ENCODE measurements at places on chromosomes 4 and X.

DNA sequence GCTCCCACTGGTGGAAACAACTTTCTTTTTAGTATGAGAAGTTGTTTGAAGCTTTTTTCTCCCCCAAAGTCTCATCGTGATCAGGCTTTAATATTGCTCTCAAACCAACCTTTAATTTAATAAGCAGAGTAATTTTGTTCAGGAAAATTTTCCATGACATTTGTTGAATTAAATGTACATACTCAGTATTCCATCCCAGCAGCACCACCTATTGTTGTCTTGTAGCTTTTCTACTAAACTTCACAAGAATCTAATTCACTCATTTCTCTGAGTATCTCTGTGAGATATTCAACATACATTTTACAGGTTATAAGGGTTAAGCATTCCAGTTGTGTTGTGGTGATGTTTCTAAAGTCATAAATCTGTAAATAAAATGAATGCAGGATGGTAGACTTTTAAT is 218.3 kb upstream of the HAND2 start:
- no peaks in the 10 kb centered on the region for H3K27me3 ChIP-seq
- H3K36me3 ChIP-seq: no peaks in the 10 kb centered on the region
- no peak overlapping the region for H3K4me3 ChIP-seq
- H3K4me1 ChIP-seq: no peaks in the 10 kb centered on the region
- DNase-seq: no peak

GRCh38 chr4:8683462-8683861 is 90.9 kb downstream of the CPZ start:
- no peak for DNase-seq
- H3K27me3 ChIP-seq: no peaks in the 10 kb centered on the region
- no peak overlapping the region for H3K4me3 ChIP-seq

DNA sequence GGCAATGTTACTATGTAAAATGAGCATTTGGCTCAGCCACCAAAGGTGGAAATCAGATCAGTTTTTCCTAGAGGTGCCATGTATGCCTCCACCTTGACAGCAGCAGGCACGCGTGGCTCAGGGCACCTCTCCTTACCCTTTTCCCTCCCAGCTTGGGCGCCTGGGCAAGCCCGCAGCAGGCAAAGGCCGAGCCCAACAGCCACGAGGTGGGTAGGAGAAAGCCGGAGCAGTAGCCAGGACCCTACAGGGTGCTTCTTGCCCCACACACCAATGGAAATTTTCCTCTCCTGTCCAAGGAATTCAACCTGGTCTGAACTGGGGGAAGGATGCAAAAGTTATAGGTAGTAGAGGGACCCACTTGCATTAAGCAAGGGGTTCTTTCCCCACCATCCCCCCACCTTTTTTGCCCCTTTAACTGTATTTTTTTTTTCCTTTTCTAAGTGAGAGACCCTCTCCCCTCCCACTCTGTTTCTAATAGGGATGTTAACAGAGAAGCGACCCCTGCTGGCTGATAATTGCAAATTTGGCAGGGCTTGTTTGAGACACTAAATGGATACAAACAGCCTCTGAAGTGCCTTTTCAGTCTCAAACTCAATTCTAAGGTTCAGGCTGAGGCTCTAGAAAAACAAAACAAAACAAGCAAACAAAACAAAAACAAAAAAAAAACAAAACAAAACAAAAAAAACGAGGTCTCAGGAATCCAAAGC is 895.1 kb downstream of the PCDH18 start:
- H3K27me3 ChIP-seq: no peaks in the 10 kb centered on the region
- no peaks in the 10 kb centered on the region for H3K36me3 ChIP-seq

DNA sequence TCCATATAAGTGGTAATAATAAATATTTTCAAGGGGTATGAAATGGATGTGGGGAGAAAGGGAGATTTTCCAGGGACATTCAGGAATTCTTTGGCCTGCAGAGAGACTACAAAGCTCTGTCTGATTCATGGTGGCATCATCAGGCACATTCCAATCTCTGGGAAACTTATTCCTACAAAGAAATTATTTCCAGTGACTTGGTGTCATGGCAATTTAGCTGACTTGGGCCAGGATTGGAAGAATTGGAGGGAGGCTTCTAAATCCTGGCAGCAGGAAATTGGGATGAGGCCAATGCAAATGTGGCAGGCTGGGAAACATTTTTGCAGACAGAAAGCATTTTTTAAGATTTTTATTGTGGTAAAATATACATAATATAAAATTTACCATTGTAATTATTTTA is 204.6 kb downstream of the RTL9 start:
- H3K4me3 ChIP-seq: no peak overlapping the region
- H3K27ac ChIP-seq: no peak overlapping the region
- peaks cover 19% of the 10 kb centered on the region for H3K36me3 ChIP-seq
- no peaks in the 10 kb centered on the region for H3K27me3 ChIP-seq

DNA sequence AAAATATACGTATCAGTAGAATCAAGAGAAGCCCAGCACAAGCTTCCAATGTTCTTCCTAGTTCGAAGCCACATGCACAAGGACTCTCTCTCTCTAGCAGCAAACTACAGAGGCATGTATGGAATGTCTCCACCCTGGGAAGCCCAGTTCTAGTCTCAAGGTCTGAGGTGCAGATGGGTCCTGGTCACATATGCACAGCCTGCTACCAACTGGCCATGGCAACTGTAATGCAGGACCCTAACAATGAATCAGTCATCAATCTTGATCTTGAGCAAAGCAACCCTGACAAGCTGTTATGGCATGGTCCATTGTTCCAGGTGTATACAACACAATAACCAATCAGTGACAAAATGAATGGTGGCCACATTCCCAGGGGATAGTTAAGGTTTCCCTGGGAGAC is 55.8 kb downstream of the MBNL3 start:
- no peak overlapping the region for H3K4me3 ChIP-seq
- no peaks in the 10 kb centered on the region for H3K27me3 ChIP-seq
- H3K4me1 ChIP-seq: peaks cover 4% of the 10 kb centered on the region
- H3K27ac ChIP-seq: no peak overlapping the region
- peak; percentile 38 for DNase-seq
- H3K36me3 ChIP-seq: no peaks in the 10 kb centered on the region

GRCh38 chr4:138217567-138217966 is 24.6 kb downstream of the SLC7A11 start:
- peaks cover 7% of the 10 kb centered on the region for H3K4me1 ChIP-seq
- no peak overlapping the region for H3K27ac ChIP-seq
- H3K36me3 ChIP-seq: peaks cover 19% of the 10 kb centered on the region
- H3K27me3 ChIP-seq: no peaks in the 10 kb centered on the region

- no peak overlapping the region for H3K4me3 ChIP-seq
- H3K27me3 ChIP-seq: no peaks in the 10 kb centered on the region
- no peak for DNase-seq
- H3K4me1 ChIP-seq: no peaks in the 10 kb centered on the region
- peaks cover 3% of the 10 kb centered on the region for H3K36me3 ChIP-seq
These were observed 506.4 kb upstream of the PABPC4L start for GRCh38 chr4:134708026-134708425.

DNA sequence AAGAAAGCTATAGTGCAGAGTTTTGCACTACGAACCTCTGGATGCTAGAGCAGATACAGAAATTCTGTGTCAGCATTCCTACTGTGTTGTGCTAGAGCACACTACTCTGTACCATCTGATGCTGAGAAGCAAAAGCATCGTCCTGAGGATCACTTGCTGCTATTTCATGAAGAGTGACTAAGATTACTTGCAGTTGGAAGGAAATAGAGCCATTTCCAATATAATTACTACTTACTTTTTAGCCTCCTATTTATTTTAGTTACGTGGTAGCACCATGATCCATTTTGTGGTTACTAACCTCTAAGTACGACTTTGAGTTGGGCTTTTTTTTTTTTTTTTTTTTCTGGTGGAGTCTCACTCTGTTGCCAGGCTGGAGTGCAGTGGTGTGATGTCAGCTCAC is 226.7 kb downstream of the PALLD start:
- no peak for DNase-seq
- H3K4me3 ChIP-seq: no peak overlapping the region
- peaks cover 6% of the 10 kb centered on the region for H3K36me3 ChIP-seq
- H3K27me3 ChIP-seq: no peaks in the 10 kb centered on the region
- H3K4me1 ChIP-seq: peaks cover 2% of the 10 kb centered on the region

- peaks cover 17% of the 10 kb centered on the region for H3K36me3 ChIP-seq
- no peaks in the 10 kb centered on the region for H3K4me1 ChIP-seq
- H3K4me3 ChIP-seq: no peak overlapping the region
- DNase-seq: no peak
- no peaks in the 10 kb centered on the region for H3K27me3 ChIP-seq
- H3K27ac ChIP-seq: no peak overlapping the region
These were observed 65.6 kb downstream of the RAB40A start for GRCh38 chrX:103453655-103454054.

DNA sequence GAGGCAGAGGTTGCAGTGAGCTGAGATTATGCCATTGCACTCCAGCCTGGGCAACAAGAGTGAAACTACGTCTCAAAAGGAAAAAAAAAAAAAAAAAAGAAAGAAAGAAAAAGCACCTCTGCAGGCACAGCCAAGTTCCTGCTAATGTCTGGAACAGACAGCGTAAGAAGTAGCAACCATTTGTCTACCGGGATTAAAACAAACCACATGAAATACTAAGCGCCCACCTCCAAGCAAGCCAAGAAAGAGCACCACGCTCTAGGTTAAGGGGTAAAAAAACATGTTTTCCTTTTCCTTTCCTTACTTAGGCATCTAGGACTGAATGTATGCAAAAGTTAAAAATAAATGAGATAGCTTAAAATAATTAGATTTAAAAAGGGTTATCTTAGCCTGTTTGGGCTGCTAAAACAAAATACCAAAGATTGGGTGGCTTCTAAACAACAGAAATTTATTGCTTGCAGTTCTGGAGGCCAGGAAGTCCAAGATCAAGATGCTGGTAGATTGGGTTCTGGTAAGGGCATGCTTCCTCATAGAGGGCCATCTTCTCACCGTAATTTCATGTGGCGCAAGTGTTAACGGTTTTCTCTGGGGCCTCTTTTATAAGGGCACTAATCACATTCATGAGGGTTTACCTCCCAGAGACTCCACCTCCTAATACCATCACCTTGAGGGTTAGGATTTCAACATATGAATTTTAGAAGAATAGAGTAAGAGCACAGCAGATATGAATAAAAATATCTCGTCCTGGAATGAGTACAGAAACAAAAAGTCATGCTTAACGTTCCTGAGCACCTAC is 12.3 kb downstream of the GPC4 start:
- H3K4me1 ChIP-seq: 0 out of 2 replicates have a peak, but pooled peaks cover 5% of the 10 kb centered on the region
- H3K36me3 ChIP-seq: peaks cover 55% of the 10 kb centered on the region
- H3K4me3 ChIP-seq: no peak overlapping the region

DNA sequence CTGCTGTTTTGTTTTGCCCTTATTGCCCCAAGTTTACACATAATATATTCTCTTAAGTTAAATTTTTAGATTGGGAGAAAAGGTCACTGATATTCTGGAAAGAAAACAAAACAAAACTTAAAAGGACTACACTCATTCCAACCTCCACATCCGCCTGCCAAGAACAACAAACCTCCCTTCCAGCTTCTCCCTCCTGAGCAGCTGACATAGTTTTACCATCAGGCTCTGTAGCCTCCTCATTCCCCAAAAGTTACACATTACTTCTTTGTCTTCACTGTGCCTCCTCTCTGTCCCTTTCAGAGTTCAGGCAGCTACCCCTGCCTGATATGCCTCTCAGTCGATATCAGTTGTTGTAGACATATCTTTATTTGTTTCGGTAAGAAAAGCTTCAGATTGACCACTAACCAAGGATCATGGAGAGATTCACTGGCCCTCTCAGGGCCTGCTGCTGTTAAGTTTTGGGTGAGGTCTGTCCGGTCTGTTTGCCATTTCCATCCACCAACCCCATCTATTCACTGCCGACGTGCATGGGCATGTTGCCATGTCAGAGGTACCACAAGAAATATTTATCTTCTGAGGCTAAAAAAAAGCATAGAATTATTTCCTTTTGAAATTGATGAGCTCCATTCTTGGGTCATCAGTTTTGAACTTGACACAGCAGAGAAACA is 164.1 kb downstream of the GASK1B start:
- no peaks in the 10 kb centered on the region for H3K27me3 ChIP-seq
- no peak for DNase-seq
- no peak overlapping the region for H3K27ac ChIP-seq
- no peaks in the 10 kb centered on the region for H3K4me1 ChIP-seq
- H3K4me3 ChIP-seq: no peak overlapping the region

DNA sequence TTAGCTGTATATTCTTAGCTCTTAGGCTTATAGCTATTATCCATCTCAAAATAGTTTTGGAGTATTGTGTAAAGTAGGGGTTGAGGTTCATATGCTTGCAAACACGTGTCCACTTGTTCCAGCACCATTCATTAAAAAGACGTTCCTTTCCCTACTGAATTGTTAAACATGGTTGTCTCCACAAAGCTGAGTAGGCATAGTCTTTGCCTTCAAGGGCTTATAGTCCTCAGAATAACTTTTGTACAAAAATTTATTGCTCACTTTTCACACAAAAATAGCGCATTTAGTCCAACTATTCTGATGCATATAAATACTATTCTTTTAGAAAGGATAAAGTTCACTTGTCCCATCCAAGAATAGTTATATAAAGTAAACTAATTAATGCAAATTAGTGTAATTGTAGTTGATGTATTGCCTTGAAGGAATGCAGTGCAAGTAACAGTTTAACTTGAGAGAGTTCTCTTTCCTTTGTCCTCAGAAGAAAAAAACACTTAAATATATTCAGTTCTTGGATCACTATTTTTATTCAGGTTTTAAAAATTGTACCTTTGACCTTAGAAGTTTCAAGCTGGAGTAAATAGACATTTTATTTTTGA is 14.1 kb downstream of the LRIT3 start:
- no peaks in the 10 kb centered on the region for H3K4me1 ChIP-seq
- no peak for DNase-seq
- H3K27me3 ChIP-seq: no peaks in the 10 kb centered on the region
- no peak overlapping the region for H3K27ac ChIP-seq
- H3K36me3 ChIP-seq: no peaks in the 10 kb centered on the region

DNA sequence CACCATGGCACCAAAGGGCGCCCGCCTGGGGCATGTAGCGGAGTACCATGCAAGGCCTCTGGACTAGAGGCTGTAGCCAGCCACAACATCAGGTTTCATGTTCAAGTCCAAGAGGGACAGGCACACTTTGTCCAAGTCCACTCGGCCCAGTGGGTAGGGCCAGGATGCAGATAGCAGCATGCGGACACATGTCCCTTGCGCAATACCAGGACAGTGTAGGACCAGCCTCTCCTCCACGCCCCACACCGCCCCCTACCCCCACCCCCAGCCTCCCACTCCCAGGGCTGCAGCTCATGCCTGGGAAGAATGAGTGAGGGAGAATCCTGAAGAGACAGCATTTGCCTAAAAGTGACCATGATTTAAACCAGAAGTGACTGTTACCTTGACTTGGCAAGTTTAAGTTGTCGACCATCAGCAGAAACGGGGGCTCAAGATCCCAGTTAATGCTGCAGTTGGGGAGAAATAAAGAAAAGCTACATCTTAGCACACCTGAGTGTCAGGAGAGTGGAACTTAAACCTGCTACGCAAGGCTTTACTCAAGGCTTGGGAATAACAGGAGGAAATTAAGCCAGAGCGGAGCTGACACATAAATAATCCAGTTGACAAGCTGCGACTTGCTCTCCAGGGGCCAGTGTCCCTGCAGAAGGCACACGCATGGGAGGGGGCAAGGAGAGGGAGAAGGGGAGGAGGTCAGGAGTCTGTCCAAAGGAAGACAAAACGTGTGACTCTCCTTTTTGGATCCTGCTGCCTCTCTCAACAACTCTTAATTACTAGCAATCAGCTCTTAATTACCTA is 221.7 kb downstream of the BCOR start:
- no peak overlapping the region for H3K27ac ChIP-seq
- H3K27me3 ChIP-seq: no peaks in the 10 kb centered on the region

- DNase-seq: no peak
- H3K27me3 ChIP-seq: no peaks in the 10 kb centered on the region
- no peak overlapping the region for H3K27ac ChIP-seq
These were observed 24.3 kb downstream of the GRSF1 start for GRCh38 chr4:70815370-70815769.

- DNase-seq: no peak
- peaks cover 2% of the 10 kb centered on the region for H3K36me3 ChIP-seq
- no peak overlapping the region for H3K27ac ChIP-seq
- no peaks in the 10 kb centered on the region for H3K4me1 ChIP-seq
These were observed 53.6 kb upstream of the RAP2C start for GRCh38 chrX:132272826-132273225.

Measured in H9 (cell line).